ENCODE measurements at places on chromosomes 1 and 21. TPM values are rescaled to one million over a fixed set of nuclear protein-coding genes. Genes with fewer than 3 reads are reported as not detected.

HTR6 gene
- total RNA-seq = not detected

ACTN2 gene
- not detected for total RNA-seq

CEP85 gene
- 37.7 TPM for total RNA-seq

SAMD13 gene
- not detected for total RNA-seq

ATP1A4 gene
- not detected for total RNA-seq

KRTAP7-1 gene
- total RNA-seq = not detected

SPRR1A gene
- not detected for total RNA-seq

TMIGD3 gene
- total RNA-seq = not detected

SPATA1 gene
- total RNA-seq = 4.0 TPM

GNG12 gene
- 0.05 TPM for total RNA-seq

DYRK3 gene
- 9.2 TPM for total RNA-seq

GBP4 gene
- total RNA-seq = 61.6 TPM

CD5L gene
- not detected for total RNA-seq

CFAP107 gene
- total RNA-seq = not detected

RGS1 gene
- total RNA-seq = 67.3 TPM

HPCAL4 gene
- 2.6 TPM for total RNA-seq

OR2W3 gene
- 0.30 TPM for total RNA-seq

SERINC2 gene
- total RNA-seq = 0.10 TPM

LIPI gene
- not detected for total RNA-seq

ADORA1 gene
- total RNA-seq = not detected

Data from activated CD4-positive, alpha-beta memory T cell treated with anti-CD3 and anti-CD28 coated beads, Interleukin-2, amount 10 ng/mL, durations not matched to agents 7 days and 5 days (primary cell).